Activated CD8-positive, alpha-beta memory T cell treated with anti-CD3 and anti-CD28 coated beads, Interleukin-2, amount 10 ng/mL, durations not matched to agents 7 days and 5 days (primary cell): ENCODE measurements at places on chromosomes 2 and 18.

DNA sequence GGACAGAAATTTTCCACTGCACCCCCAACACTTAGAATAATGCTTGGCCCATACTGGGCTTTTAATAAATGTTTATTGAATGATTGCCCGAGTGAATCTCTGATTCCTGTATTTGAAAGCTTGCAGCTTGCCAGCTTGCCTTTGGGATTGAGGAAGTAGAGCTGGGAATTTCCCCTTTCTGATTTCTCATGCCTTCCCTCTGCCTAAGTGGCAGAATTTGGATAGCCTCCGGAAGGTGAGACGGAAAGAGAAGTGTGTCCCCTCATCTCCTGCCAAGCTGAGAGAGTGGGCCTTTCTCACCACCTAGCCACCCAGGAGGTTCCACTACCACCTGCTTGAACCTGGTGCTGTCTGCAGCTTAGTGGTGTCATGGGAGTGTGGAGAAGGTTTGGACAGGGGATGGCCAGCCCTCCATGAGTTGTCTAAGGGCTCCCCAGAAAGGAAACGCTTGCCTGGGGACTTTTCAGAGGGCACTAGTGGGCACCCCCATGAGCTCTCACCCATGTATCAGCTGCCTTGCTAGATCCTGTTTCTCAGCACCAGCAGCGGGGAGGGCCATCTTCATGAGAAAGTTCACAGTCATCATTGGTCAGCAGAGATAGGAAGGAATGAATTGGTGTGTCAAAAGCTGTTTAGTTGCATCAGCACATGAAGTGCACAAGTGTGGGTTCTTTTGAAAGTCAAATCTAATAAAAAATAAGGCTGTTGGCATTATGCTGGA lies 8.6 kb upstream of the NCOA1 start:
- no peak for DNase-seq

- DNase-seq = no peak
Measured at GRCh38 chr2:120503793-120504571, 158.0 kb downstream of the INHBB start.

- no peak for DNase-seq
Measured at GRCh38 chr18:44816477-44816876, 135.8 kb downstream of the SETBP1 start.

DNA sequence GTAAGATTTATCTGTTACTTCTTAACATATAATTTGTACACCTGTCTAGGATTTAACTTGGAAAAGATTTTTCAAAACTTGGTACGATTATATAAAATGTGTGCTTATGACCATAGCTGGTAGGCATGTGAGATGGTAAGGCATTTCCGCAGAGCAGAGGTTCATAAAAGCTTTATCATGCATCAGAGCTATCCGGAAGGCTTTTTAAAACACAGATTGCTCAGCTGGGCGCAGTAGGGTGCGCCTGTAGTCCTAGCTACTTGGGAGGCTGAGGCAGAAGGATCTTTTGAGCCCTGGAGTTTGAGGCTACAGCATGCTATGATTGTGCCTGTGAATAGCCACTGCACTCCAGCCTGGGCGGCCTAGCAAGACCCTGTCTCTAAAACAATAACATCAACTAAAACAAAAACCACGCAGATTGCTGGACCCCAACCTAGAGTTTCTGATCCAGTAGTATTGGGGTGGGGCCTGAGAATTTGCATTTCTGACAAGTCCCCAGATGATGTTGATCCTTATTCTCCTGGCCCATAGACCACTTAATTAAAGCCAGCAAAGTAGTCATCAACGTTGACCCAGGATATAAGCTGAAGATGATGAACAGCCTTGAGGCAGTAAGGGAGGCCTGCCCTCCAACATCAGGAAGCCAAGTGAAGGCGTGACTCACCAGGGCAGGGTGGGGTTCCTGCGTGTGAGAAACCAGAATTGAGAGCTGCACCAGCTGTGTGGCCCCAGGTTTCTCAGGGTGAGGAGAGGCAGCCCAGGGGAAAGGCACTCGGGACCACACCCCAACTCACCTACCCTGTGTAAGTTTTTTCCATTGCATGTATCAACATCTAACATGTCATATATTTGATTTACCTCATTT lies 21.6 kb upstream of the SLC20A1 start:
- DNase-seq = peak; percentile 92

- DNase-seq = no peak
Measured at GRCh38 chr2:121803503-121803902, 48.1 kb downstream of the TSN start.

DNA sequence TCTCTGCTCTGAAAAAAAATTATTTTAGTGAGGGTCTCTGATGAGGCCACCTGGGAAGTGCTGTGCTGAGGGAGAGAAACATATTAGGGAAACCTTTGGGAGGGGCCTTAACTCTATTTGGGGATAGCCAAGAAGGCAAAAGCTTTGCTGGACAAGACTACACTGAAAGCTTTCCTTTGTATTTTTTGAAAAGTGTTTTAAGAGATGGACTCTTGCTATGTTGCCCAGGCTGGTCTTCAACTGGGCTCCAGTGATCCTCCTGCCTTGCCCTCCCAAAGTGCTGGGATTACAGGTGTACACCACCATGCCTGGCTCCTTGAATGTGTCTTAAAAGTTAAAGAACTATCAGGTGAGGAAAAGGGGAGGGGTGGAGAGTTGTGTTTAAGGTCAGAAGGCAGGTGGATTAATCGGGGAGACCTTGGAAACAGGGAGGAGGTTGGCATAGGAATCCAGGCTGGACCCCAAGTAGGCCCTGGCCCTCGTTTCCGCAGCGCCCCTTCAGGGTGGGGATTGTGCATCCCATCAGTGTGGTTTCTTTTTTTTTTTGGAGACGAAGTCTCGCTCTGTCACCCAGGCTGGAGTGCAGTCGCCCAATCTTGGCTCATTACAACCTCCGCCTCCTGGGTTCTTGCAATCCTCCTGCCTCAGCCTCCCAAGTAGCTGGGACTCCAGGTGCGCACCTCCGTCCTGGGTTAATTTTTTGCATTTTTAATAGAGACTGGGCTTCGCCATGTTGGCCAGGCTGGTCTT lies 92.1 kb downstream of the MYCN start:
- no peak for DNase-seq

DNA sequence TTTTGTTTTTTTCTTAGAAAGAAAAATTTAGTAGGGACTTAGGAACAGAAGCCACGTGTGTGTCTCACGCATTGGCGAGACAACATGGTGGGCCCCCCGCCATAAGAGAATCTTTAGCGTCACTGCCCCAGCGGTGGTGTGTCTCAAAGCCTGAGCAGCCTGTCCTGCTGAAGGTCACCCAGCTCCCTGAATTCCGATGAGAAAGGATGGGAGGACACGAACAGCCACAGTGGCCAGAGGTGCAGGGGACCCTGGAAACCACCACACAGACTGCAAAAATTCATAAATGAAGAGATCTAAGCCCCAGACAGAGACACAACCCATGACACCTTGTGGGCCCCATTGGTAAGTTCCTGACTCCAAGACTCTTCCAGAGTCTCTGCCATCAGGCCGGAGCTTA lies 266.1 kb upstream of the RAB6C start:
- DNase-seq = no peak

DNA sequence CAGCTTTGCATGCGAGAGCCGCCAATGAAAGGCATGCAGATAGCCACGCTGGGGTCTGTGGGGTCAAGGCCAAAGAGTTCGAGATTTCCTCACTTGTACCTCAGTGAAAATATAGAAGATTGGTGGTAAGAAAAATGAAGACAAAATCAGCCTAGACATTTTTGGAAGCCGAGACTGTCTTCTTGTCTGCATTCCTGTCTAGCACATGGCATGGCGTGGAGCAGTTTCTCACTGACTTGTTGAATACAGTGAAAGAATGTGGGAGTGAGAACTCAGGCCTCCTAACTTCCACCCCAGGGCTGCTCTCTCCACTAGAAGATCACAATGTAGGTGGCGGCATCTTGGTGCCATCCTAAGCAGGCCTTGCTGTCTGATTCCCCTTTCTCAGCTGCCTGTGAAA lies 740.8 kb upstream of the HS6ST1 start:
- no peak for DNase-seq

DNA sequence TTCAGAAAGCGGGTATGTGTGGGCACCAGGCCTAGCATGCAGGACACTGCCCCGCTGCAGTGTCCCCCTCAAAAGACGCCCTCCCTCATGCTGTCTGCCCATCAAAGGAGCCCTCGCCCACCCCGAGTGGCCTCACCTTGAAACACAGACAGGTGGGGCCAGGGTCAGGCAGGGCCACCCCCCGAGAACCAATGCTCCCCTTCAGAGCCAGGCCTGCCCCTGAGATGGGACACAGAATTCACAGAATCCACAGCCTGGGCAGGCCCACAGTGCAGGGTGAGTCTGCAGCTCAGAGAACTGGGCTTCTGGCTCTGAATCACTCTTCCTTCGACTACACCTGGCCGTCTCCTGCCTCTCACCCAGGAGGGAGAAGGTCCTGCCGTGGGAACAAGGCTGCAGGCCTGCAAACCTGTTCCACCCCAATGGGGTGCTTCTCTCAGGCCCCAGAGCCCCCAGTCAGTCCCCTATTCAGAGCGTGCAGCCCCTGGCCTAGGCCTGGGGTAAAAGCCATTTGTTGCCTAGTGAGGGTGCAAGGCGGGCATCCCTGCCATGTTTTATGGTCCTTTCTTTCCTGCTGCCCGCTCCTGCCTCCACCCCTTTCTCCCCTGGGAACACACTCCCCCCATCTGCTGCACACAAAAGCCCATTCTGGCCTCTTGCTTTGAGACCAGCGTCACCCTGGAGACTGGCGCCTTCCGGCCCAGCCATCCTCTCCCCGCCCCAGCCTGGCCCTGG lies 11.3 kb upstream of the ARHGEF4 start:
- DNase-seq = no peak

GRCh38 chr2:84116143-84116542 lies 342.9 kb downstream of the SUCLG1 start:
- no peak for DNase-seq

DNA sequence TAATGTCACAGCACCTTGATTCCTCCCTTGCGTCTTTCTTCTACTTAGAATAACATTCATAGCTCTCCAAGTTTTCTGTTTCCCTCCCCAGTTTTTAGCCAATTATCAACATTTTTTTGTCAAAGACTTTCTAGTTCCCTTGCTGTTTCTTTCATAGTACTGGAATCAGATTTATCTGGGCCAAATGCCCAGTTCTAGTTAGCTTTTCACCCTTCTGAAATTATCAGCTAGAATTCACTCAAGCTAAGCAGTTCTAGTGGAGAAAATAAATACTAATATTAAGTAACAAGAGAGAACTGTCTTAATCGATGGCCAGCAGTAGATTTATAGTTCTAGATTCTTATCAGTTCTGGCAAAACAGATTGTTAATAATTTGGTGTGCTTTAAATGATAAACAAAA lies 36.2 kb downstream of the EFEMP1 start:
- no peak for DNase-seq

DNA sequence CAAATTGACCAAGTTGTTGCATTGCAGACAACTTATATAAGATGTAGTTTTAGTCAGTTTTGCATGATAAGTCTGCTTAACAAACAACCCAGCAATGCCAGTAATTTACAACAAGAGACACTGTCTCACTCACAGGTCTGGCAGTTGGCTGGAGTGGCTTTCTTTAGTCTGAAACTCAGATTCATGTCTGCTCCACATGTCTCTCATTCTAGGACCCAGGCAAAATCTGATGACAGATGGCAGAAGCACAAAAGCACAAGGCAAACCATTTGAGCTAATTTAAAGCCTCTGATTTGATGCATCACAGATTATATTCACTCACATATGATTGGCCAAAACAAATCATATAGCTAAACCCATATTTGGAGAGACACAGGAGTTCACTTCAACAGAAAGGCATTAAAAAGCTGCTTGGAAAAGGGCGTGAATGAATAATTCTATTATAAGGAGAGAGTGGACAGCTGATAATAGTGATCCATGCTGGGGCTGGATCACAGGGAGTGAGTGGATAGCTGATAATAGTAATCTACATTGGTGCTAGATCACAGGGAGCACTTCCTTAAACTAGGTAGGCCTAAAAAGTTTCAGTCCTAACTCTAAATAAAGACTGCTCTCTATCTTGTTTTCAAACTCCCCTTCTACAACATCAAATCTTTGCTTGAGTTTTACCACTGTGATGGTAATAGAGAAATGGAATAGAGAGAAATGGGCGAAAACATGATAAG lies 593.2 kb upstream of the ZNF804A start:
- no peak for DNase-seq

- peak; percentile 30 for DNase-seq
Measured at GRCh38 chr18:13545514-13545913, 180.8 kb downstream of the FAM210A start.

GRCh38 chr2:65658266-65658665 lies 225.9 kb upstream of the SPRED2 start:
- DNase-seq = no peak

GRCh38 chr2:46885376-46885775 lies 30.2 kb downstream of the MCFD2 start:
- no peak for DNase-seq

DNA sequence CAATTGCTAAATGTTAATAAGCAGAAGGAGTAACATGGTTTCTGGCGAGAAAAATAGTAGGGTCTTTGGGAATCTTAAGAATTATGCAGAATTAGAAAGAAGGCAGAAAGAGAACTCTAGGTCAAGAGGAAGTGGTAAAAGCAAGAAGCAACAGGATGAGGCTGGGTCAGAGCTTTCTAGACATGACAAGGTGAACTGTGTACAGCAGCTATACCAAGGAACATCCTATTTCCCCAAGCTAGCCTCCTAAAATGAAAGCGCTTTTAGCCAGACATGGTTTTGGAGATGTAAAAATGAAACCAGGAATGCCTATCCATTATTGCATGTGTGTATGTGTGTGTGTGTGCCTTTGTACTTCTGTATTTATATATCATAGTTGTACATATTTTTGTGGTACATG lies 42.3 kb upstream of the STAT1 start:
- peak; percentile 63 for DNase-seq

- no peak for DNase-seq
Measured at GRCh38 chr2:31384771-31385276, 29.7 kb downstream of the XDH start.

- no peak for DNase-seq
Measured at GRCh38 chr18:73593207-73593606, 554.4 kb downstream of the FBXO15 start.

- no peak for DNase-seq
Measured at GRCh38 chr2:143451642-143452281, 322.5 kb downstream of the ARHGAP15 start.

GRCh38 chr18:10688766-10689165 lies 162.9 kb downstream of the NAPG start:
- DNase-seq = no peak

- DNase-seq = no peak
Measured at GRCh38 chr2:104531122-104531521, 322.8 kb upstream of the POU3F3 start.

DNA sequence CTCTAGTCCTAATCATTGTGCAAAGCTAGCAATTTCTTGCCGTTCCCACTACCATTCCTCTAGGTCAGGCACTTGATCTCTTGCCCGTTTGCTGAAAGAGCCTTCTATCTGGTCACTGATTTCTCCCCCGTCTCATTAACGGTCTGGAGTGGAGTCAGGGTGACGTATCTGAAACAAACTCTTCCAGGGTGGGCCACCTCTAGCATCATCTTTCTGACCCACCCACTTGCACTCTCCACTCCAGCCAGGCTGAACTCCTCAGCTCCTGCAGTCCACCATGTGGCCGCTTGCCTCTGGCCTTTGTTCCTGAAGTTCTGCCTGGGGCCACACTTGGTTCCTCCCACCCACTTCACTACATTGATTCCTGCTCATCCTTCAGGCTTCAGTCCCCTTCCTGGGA lies 13.3 kb downstream of the BCL2 start:
- DNase-seq = no peak
